NCI-H345 (cell line): ENCODE measurements at places on chromosomes 1 and 21.

- DNase-seq, result no peak
Measured at GRCh38 chr1:71792264-71792663, 490.1 kb downstream of the NEGR1 start.

DNA sequence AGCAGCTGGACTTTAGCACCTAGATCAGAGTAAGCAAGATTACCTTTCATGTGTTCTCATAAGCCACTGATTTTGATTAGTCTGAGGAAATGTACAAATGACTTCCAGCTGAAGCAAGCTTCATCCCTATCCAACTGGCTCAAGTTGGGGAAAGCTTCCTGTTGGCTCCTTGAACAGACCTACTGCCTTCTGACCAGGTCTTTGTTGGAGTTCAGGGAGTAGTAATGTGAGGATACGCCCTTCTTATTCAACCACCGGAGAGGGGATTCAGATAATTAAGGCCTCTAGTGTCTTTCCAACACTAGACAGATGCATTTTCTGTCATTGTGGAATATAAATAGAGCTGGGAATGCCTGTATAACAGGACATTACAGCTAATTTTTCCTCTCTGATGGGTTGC, 268.9 kb downstream of the TGFB2 start:
- DNase-seq, result no peak

- DNase-seq, result no peak
Measured at GRCh38 chr1:53344921-53345838, 17.3 kb upstream of the LRP8 start.

DNA sequence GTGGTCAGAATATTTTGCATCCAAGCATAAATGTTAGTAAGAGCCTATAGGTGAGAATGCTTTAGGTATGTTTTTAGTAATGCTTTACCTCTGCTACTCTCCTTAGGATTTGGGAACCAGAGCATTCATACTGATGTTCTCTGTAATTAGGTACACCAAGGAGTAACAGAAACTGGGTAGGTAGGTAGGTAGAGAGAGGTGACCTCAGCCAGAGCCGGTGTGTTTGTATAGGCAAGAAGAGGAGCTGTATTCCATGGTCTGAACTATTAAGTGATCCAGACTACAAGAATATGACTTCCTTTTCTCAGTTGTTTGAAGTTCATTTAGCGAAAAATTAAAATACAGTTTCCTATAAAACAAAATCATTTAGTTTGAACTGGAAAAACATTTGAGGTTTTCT, 108.5 kb downstream of the SDCCAG8 start:
- DNase-seq, result no peak

DNA sequence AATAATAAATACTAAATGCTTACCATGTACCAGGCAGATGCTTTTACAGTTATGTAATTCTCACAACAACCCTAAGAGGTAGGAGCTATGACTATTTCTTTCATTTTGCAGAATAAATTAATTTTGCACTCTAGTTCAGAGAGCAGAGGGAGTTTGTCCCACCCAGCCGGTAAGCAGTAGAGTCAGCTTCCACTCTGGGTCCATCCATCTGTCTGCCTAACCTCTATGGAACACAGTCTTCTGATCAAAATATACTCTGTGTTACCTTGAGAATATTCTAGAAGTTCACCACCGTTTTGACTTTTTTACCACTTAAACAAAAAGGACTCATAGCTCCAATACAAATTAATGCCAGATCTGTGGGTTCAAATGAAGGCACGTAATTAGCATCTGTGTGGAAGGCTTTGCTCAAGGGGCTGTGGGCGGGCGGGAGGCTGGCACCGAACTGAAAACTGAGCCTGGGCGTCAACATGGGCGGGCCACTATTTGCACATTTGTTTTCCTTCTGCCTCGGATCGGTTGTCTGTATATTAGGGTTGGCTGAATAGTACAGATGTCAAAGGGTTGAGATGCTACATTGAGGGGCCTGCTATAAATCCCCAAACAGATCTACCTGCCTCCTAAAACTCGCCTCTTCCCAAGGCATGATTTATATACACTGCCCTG, 33.1 kb upstream of the LMO4 start:
- DNase-seq, result no peak

DNA sequence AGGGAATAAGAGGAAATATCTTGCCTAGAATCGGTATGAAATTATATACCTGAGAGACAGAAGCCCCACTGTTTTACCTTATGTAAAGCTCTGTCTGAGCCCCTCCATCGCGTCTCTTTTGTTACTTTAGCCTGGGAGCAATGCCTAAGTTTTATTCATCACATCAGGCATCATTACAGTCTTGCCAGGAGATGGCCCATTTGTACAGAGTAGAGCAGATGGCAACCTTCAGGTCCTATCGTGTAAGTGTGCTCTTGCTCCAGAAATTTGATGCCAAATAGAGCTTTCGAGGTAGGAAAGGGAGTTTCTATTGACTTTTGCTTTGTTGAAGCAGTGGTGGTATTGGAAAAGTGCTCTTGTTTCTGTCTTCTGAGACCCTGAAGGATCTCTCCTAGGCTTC, 24.9 kb downstream of the CFAP126 start:
- DNase-seq, result no peak

GRCh38 chr1:33841494-33841893, 22.4 kb upstream of the HMGB4 start:
- DNase-seq, result no peak

DNA sequence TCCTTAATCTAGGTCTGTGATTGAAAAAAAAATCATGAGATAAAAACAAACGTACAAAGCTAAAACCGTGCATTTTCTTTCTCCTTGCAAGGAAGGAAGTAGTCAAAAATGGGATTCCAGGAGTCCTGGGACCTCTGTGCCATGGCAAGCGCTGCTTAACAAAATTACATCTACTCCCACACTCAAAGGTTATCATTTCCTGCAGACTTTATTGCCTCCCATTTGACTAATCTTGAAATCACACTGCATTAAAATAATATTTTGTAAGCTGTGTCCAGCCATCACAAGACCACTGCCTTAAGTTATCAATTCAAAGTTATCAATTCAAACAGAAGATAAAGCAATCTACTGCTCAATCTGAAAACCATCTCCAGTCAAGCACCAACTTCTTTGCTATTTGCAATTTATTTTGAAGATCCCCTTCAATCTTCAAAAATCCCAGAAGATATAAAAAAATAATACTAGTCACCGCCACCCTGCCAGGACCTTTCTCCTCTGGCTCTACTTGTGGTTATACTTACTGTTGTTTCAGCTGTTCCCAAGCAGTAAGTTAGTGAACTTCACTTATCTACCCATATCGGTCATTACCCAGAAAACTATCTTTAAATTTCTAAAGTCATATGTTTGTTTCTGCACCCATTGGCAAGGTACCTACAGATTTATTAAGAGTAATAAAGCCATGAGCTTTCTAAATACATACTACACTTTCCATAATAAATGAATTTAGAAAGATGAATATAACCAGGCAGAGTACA, 38.1 kb upstream of the RAP1GAP start:
- no peak for DNase-seq

DNA sequence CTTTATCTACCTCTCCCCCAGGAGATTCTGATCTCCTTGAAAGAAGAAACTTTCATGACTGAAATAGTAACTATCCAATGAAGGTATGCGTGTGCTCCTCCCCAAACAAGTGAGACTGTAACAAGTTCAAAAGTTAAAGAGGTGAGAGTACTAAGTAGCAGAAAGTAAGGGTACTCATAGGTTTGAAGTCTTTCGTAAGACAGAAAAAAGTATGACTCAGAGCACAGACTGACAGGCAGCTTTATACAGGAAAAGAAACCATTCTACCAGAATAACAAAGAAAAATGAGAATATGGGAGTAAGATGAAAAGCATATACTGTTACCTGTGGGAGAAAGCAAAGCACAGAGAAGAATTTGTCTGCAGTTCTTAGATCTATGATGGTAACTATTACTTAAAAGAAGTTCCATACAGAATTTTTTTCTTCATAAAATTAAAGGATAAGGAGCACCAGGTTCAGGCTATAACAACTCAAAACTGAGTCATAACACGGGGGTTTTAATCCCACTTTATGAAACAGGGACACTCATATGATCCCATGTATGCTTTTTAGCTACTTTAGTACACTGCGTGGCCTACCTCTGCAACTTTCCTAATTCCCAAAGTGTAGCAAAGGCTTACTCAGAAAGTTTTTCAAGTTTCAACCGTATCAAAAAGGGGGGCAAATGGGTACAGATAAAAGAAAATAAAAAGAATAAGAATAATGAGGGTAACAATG, 52.0 kb downstream of the FOXJ3 start:
- no peak for DNase-seq

- no peak for DNase-seq
Measured at GRCh38 chr1:90593312-90593711, 123.8 kb downstream of the BARHL2 start.

DNA sequence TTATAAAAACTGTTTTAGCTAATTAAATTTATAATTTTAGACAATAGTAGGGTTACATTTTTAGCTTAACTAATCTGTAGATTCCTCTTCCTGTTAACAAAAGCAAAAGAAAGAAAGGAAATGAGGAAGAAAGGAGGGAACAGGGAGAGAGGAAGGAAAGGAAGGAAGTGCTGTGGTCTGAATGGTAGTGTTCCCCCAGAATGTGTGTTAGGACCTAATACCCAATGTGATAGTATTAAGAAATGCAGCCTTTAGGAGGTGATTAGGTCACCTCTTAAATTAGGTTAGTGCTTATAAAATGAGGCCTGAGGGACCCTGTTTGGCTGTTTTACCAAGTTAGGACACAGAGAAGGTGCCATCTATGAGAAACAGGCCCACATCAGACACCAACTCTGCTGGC, 136.9 kb upstream of the SAMSN1 start:
- DNase-seq, result no peak

DNA sequence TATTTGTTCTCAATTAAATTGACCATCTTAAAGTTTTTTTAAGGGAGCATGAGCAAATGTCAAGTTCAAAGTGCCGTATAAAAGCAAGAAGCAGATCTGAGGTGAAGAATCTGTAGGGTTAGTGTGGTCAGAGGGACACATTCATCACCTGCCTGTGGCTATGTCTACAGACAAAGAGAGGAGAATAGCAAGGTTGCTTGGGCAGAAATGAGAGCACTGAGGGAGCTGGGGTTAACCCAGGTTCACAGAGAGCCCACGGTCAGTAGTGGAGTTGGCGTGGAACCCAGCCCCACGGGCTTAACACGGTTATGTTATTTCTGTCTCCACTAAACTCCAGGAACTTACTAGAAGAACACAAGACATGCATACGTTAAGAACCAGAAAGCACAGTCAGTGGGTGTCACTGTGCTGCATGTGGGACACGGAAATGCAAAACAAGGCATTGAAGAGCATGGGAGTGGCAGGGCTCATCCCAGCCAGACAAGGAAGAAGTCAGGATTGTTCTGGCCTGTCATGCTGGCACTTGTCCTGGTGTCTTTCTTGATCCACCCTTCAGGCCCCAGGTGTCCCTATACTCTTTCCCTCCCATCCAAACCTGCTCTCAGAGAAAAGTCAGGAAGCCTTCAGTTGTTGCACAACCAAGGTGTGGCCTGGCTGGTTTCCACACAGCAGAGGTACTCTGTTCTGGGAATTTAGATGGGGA, 95.5 kb upstream of the IVNS1ABP start:
- DNase-seq, result no peak

- DNase-seq, result no peak
Measured at GRCh38 chr1:114310695-114311271, 157.1 kb upstream of the SYT6 start.

GRCh38 chr1:53359934-53360276, 32.0 kb upstream of the LRP8 start:
- no peak for DNase-seq

- no peak for DNase-seq
Measured at GRCh38 chr1:209854196-209854595, 26.4 kb downstream of the UTP25 start.

- no peak for DNase-seq
Measured at GRCh38 chr1:181936269-181936668, 125.2 kb downstream of the ZNF648 start.

DNA sequence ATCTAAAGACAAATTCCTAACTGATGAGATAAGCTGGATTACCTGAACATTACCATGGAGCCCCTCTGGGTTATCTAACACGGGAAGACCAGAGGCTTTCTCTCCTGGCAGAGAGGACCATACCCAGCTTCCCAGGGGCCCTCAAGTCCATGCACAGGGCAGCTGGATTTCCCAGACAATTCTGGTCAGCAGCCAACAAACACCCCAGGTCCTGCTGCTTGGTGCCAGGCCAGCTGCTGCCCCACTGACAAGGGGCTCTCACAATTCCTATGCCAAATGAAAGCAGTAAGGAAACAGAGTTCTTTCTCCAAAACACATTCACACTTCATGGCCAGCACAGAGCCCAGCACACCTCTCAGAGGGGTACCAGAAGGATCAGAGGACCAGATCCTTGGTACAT, 114.2 kb downstream of the HLCS start:
- no peak for DNase-seq

- DNase-seq, result no peak
Measured at GRCh38 chr1:208475449-208475848, 231.3 kb upstream of the PLXNA2 start.

- DNase-seq, result no peak
Measured at GRCh38 chr21:16992448-16992847, 520.4 kb upstream of the CXADR start.

DNA sequence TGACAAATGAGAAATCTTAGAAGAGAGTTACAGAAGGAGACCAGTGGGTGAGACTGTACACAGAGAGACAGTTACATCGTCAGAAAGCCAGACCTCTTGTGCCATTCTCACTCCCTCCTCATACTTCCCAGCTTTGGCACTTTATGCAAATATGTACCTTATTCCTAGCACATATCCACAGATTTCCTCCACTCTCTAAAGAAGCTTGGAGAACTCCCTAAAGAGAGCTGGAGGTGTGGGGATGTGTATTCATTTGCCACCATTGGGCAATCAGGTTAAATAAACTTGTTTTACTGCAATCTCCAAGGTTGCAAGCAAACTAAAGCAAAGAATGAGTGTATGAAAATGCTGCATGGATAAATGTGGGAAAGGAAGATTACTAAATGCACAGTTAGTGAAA, 380.9 kb upstream of the PRMT6 start:
- DNase-seq, result no peak

DNA sequence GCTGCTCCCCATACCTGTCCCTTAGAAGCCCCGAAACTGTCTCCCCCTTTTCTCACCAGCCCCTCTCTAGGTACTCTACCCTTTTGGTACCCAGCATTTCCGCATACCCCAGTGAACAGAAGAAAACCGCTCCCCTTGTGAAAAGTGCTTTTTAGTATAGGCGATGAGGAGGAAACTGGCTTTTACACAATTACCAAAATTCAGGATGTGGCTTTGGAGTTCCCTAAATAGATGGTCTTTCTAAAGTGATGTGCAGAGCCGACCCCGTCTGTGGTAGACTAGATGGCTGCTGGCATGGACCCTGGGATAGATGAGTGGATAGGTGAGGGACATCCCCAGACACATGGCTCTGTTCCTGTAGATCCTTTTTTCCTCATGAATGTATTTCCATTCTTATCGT, 2.6 kb upstream of the PER3 start:
- DNase-seq, result no peak

DNA sequence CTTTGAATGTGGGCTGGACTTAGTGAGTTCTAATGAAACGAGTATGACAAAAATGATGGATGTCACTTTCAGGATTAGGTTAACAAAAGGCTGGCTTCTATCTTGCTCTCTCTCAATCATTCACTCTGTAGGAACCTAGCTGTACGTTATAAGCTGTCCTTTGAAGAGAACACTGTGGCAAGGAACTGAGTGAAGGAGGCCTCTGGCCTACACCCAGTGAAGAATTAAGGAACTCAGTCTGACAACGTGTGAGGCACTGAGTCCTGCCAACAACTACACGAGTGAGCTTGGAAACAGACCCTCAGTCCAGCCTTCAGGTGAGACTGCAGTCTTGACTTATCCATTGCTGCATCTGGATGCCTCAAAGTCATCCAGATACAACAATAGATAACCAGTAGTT, 3.3 kb upstream of the DNTTIP2 start:
- no peak for DNase-seq

GRCh38 chr1:24898152-24898908, 31.7 kb downstream of the RUNX3 start:
- no peak for DNase-seq
